Activated T-helper 17 cell treated with anti-CD3 and anti-CD28 coated beads, Interleukin-2, amount 50 U/mL, for 72 hours (primary cell): ENCODE measurements at places on chromosomes 1 and 21.

GRCh38 chr1:91790392-91790791 lies 95.6 kb downstream of the TGFBR3 start:
- ATAC-seq: no peak
- no peak overlapping the region for H3K27ac ChIP-seq
- H3K4me3 ChIP-seq: no peak overlapping the region
- H3K27me3 ChIP-seq: no peaks in the 10 kb centered on the region
- peaks cover 13% of the 10 kb centered on the region for H3K4me1 ChIP-seq

DNA sequence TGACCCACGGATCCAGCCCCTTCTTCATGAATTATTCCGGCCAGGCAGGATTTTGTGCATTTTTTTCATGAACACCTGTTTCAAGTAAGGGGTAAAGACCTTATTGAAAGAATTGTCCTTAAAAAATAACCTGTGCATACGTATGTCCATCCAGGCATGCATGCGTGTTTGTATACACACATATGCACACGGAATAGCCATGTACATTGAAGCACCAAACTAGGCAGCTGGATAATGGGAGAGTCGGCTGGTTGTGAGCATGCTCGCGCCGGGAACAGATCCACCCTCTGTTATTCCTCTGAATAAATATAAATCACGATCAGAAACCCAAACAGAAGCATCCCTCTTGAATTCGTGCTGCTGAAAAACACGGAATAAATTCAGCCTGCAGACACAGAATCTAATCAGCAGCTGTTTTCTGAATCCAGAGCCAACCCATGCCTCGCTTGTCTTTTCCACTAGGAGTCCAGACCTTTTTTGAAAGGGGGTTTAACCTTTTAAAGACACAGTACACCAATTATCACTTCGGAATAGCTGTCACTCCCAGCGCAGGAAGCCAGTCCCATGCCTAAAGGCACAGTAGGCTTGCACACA lies at the start of gene HIVEP3:
TSS of gene HIVEP3 (minus strand) at position 473 of the 594 bp plus-strand sequence.
- peak within 1 kb of the TSS; percentile 91 for H3K27ac ChIP-seq
- peaks cover 57% of the 10 kb centered on the region for H3K4me1 ChIP-seq
- H3K27me3 ChIP-seq: no peaks in the 10 kb centered on the region
- H3K36me3 ChIP-seq: no peaks in the 10 kb centered on the region

GRCh38 chr1:21854751-21855131 lies 42.7 kb downstream of the LDLRAD2 start:
- no peak for ATAC-seq
- H3K4me3 ChIP-seq: no peak overlapping the region
- peaks cover 5% of the 10 kb centered on the region for H3K4me1 ChIP-seq
- no peaks in the 10 kb centered on the region for H3K27me3 ChIP-seq

DNA sequence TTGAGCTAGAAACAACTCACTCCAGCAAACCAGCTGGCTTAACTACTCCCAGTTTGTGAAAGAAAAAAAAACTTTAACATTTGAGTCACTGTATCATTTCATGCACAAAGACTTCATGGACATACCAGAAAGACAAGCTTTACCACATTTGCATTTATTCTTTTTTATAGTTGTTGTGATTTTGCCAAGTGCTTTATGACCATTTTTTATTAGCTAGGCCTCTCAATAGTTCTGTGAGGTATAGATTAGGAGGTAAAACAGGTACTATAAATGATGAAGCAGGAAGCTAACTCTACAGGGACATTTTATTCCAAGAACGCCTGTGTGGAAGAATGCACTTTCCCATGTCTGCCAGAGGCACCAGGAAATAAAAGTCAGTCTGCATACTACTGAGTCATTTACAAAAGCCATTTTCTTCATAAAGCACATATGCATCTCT lies 8.2 kb upstream of the DENND1B start:
- no peak for ATAC-seq
- no peak overlapping the region for H3K4me3 ChIP-seq
- peaks cover 9% of the 10 kb centered on the region for H3K4me1 ChIP-seq
- H3K27ac ChIP-seq: no peak overlapping the region
- H3K36me3 ChIP-seq: no peaks in the 10 kb centered on the region

DNA sequence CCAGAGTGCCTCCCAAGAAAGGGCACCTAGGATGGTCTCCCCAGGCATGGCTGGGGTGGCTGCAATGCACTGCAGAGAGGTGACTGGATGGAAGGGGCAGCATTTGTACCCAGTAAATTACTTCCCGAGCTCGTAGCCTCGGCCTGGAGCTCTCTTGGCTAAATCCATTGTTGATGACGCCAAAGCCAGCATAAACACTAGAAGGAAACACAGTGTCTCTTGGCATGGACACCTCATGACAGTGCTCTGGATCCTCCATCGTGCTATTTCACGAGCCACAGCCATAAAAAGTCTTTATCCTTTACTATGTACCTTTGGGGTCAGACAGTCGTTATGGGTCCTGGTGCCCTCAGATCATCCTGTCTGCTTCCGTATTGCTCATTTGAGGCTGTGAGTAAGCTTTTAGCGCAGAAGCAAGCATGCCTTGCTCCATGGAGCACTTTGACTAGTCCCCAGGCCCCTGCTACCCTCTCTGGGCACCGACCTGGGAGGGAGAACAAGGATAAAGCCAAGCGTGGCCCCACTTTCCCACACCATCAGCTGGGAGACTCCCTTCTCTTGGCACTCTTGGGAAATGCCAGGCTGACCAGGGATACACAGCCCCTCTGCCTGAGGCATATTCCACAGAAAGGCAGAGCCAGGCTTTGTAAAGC lies 10.3 kb upstream of the PRELP start:
- no peaks in the 10 kb centered on the region for H3K4me1 ChIP-seq
- H3K4me3 ChIP-seq: no peak overlapping the region
- peak overlapping the region; percentile 21 for H3K27ac ChIP-seq
- H3K36me3 ChIP-seq: no peaks in the 10 kb centered on the region

DNA sequence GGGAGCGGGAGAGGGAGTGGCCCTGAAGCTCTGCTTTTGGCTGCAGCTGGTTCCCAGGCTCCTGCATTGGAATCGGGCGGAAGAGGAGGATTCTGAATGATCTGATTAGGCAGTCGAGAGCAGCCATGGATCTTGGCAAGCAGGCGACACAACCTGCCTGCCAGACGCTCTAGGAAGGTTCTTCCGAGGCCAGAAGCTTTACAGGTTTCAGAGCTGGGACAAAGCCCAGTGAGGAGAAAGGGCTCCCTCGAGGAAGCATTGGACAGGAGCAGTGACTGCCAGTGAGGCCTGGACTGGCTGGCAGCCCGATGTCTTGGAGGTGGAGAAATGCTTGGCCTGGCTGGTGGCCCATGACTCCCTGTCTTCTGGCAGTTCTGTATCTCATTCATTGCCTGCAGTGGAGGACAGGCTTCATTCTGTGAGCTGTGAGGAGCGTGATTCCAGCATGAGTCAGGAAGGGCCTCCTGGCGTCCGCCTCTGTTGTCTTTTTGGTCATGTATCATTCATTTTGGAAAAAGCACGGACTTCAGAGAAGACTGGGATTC lies 132.7 kb upstream of the IPO9 start:
- no peak overlapping the region for H3K4me3 ChIP-seq
- H3K27me3 ChIP-seq: no peaks in the 10 kb centered on the region
- no peak overlapping the region for H3K27ac ChIP-seq
- no peak for ATAC-seq
- H3K36me3 ChIP-seq: no peaks in the 10 kb centered on the region
- H3K4me1 ChIP-seq: no peaks in the 10 kb centered on the region

DNA sequence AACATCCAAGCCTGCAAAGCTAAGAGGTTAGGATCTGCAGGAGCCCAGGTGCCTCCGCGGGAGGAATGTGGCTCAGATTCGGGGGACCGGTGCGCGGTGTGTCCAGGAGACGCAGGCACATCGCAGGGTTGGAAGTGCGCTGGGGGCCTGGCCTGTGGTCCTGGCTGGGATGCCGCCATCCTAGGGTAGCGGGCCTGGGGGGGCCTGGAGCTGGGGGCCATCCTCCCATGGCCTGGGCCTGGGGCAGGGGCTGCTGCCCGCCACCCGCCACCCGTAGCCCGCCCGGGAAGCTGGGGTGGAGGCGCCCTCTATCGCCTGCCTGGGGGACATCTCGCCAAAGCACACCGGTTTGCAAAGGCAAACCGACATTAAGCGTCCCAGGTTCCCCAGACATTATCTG lies 170.6 kb upstream of the ARHGEF16 start:
- no peak overlapping the region for H3K4me3 ChIP-seq
- H3K27me3 ChIP-seq: peaks cover 3% of the 10 kb centered on the region
- ATAC-seq: no peak

GRCh38 chr1:235990330-235990795 lies 74.5 kb downstream of the NID1 start:
- no peak overlapping the region for H3K4me3 ChIP-seq

- no peak overlapping the region for H3K27ac ChIP-seq
- H3K4me1 ChIP-seq: peaks cover 8% of the 10 kb centered on the region
- peaks cover 55% of the 10 kb centered on the region for H3K27me3 ChIP-seq
- no peak for ATAC-seq
These were observed 28.6 kb downstream of the PTPRU start for GRCh38 chr1:29264773-29265389.

DNA sequence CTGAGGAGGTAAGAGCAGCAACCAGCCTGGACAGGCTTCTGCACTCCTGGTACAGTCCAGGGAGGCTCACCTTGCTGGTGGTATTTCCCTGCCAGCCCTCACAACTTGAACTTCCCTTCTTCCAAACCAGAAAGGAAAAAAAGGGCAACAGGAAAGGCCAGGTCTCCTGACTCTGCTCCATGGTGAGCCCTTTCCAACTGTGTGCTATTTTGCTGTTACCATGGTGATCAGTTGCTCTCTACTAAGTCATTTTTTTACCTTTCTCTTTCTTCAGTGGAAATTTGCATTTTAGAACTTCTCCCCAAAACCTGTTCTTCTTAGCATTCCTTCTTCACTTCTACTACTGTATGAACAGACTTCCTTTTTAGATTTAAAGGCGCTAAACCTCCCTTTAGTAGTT lies 164.3 kb downstream of the GRIK1 start:
- H3K27me3 ChIP-seq: peaks cover 3% of the 10 kb centered on the region
- H3K27ac ChIP-seq: no peak overlapping the region
- H3K36me3 ChIP-seq: no peaks in the 10 kb centered on the region

DNA sequence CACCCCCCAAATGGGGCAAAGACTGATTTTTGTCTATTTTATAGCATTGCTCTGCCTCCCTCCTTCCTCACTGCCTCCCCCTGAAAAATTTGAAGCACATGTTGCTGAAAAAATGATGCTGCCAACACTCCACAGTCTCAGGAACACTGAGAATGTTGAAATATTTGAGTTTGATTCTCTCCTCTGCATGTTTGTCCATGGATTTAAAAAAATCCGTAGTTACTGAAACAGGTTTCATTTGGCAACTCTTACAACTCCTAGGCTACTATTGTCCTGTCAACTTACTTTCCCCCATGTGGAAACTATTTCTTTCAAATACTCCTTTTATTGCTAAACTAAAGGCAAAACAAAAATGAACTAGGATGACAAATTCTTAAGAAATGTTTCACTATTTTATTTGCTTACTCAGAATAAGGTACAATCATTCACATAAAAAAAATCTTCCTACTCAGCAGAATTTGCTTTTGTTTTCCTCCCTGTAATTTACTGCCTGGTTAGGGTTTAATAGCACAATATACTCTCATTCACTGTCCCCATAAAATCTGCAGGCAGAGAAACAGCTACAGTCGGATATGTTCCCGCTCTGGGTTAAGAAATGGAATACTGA lies 50.2 kb downstream of the C21orf91 start:
- no peak for ATAC-seq
- no peaks in the 10 kb centered on the region for H3K36me3 ChIP-seq
- no peaks in the 10 kb centered on the region for H3K27me3 ChIP-seq
- no peak overlapping the region for H3K27ac ChIP-seq

DNA sequence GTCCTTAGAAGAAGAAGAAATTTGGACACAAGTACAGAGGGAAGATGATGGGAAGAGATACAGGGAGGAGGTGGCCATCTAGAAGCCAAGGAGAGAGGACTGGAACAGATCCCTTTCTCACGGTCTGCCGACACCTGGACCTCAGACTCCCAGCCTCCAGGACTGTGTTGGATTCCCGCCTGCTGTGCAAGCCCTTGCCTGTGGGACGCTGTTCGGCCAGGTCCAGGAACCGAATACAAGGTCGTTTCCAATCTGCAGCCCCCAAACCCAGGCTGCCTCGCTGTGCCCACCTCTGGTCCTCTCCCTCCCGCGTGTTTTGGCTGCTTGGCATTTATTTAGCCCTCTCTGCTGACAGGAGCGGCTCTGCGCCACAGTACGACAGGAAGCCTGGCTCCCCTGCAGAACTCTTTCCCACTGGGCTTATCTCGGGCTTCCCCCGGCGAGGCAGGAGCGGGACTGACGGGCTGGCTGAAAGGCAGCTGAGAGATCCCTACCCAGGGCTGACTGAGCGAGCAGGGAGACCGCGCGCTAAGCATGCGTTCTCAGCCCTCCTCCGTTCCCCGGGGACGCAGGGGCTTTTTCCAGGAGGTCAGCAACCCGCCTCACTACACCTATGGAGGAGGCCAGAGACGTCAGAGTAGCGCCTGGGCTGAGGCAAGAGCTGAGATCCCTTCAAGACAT lies 238.4 kb downstream of the TNR start:
- no peak overlapping the region for H3K4me3 ChIP-seq
- no peak for ATAC-seq
- no peaks in the 10 kb centered on the region for H3K36me3 ChIP-seq
- no peaks in the 10 kb centered on the region for H3K4me1 ChIP-seq

- H3K36me3 ChIP-seq: no peaks in the 10 kb centered on the region
- H3K4me3 ChIP-seq: no peak overlapping the region
- H3K4me1 ChIP-seq: no peaks in the 10 kb centered on the region
- ATAC-seq: no peak
- peaks cover 20% of the 10 kb centered on the region for H3K27me3 ChIP-seq
These were observed 49.2 kb upstream of the GJA8 start for GRCh38 chr1:147853391-147853790.

- H3K27ac ChIP-seq: no peak overlapping the region
- H3K4me3 ChIP-seq: no peak overlapping the region
- H3K27me3 ChIP-seq: no peaks in the 10 kb centered on the region
- peak; percentile 55 for ATAC-seq
These were observed 321.7 kb upstream of the USP25 start for GRCh38 chr21:15408089-15408488.

DNA sequence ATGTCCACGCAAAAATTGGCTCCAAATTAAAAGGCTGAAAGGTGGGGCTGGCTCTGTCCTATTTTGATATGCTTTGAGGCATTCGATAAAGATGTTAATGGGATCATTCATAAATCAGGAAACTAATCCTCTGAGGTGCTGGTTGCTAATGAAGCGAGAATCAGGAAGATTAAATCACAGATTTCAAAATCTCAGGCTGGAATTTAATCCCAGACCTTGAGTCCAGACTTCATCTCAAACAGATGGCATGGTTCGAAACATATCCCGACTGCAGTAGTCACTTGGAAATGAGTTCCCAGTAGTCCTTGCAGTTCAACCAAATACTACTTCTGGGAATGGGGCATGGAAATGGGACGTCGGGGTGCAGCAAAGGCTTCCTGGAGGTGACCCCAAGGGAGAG lies 4.5 kb upstream of the KLF17 start:
- no peaks in the 10 kb centered on the region for H3K36me3 ChIP-seq
- H3K4me1 ChIP-seq: no peaks in the 10 kb centered on the region
- no peak for ATAC-seq
- peaks cover 5% of the 10 kb centered on the region for H3K27me3 ChIP-seq
- H3K4me3 ChIP-seq: no peak overlapping the region

DNA sequence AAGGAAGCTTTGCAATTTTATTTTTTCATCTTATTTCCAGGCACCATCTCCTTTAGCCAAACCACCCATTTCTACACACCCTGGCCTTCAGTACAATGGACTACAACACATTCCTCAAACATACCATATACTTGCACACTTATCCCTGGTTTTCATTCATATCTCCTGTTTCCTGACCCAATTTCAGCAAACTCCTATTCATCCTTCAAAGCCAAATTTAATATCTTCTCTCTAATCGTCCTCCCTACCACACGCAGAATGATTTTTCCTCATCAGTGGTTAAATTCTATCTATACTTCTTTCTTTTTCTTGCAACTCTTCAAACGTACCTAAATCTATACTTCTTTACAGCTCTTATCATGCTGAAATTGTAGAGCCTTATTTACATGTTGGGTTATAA lies 2.9 kb downstream of the DENND2C start:
- no peak overlapping the region for H3K27ac ChIP-seq
- no peaks in the 10 kb centered on the region for H3K36me3 ChIP-seq
- H3K4me3 ChIP-seq: no peak overlapping the region
- no peak for ATAC-seq
- no peaks in the 10 kb centered on the region for H3K27me3 ChIP-seq
